Stimulated activated CD4-positive, alpha-beta T cell treated with anti-CD3 and anti-CD28 coated beads, TNF-alpha, amount 100 ng/mL, for 4 hours (primary cell): ENCODE measurements at places on chromosomes 3 and 15.
A peak's percentile ranks its signal among the peaks of the same experiment; 100 is the strongest.

DNA sequence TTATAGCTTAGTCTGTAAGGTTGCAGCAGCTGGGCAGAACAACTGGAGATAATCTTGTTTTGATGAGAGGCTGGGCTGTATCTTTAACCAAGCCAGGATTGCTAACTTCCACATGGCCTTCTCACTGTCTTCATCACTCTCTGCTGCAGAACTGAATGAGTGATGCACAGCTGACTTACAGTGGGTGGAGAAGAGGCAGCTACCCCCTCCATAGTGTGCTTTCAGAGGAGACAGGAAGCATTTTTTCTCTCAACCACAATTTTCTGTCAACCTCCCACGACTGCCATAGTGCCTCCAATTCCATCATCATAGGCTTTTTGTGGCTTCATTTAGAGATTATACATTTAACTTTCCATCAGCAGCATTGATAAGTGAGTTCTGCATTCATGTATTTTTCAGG is 168.2 kb downstream of the CLSTN2 start:
- DNase-seq = no peak

- no peak for DNase-seq
Observed at GRCh38 chr3:159831466-159831865, 157.2 kb upstream of the IL12A start.

- DNase-seq = no peak
Observed at GRCh38 chr3:53042651-53043050, 3.2 kb downstream of the SFMBT1 start.

- no peak for DNase-seq
Observed at GRCh38 chr3:190119461-190120268, 1.0 kb downstream of the P3H2 start.

DNA sequence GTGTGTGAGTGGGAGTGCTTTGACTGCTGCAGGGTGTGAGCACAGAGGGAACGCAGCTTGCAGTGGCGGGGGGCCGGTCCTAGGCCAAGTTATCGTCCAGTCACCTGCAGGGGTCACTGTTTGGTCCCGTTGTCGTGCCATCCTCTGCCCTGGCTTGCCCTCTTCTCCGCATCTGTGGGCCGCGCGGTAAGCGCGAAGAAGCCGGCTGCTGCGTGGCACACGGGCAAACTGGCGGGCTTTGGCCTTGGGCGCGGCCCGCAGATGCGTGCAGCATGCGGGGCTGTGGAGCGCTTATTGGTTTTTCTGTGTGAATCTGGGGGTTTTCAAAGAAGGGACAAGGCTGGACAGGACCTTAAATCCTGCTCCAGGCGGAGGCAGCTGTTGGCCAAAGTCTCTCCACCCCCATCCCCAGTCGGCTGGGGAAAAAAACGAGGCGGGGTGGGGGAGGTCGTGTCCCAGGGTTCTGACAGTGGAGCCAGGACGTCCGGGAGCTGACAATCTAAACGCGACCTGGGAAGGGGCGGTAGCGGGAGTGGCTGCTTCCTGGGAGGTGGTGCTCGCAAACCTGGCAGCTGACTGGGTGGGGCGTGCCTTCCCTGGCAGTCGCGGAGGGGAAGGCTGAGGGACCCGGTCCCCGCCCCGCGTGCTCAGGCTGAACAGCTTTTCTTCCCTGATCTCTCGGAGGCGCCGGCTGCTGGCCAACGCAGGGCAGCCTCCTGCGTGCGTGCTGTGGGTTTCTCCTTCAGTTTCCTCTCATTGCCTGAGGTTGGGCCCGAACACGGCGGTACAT is 39.7 kb upstream of the VEPH1 start:
- no peak for DNase-seq

GRCh38 chr15:74884428-74885223 is 5.2 kb upstream of the MPI start:
- DNase-seq = no peak

DNA sequence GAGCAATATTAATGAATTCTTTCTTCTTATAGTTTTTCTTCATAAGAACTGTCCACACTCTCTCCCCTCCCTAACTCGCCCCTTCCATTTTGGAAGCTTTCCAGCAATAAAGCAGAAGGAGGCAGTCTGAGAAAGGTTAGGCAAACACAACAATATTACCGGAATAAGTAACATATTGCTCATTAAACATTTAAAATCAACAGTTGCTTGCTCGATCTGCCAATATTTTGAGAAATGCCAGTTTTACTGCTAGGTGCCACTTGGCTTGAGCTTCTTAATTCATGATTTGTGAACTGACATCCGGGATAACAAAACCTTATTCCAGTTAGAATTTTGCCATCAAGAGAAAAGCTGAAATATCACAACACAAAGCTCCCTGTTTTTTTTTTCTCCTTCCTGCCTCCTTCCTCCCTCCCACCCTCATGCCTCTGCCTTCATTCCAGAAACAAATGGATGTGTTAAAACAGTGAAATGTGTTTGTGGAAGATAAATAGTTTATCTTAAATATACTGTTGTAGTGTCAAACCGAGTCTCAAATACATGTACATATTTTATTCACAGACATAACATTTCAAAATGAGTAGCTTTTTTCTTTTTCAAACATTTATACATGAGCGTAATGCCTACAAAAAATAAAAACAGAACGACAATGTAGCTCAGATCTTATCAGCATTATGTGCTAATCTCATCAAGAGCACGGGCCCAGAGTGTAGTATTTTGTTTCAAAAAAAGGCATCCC is 253.7 kb downstream of the GAP43 start:
- DNase-seq = no peak

DNA sequence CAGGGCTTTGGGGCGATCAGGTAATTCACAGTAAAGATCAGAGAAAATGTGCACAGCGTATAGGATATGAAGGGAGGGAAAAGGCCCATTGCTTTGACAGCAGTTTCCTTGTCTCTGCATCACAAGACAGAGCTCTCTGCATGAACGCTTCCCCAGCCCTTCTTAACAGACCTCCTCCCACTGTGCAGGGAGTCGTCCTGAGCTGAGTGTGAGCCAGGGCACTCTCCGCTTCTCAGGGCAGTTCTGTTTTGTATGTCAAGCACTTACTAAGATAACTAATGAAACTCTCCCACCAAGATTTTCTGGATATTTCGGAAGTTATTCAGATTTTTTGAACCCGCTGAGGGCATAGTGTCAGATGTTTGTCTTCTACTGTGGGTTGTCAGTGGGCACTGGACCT is 105.8 kb upstream of the C15orf61 start:
- DNase-seq = no peak

DNA sequence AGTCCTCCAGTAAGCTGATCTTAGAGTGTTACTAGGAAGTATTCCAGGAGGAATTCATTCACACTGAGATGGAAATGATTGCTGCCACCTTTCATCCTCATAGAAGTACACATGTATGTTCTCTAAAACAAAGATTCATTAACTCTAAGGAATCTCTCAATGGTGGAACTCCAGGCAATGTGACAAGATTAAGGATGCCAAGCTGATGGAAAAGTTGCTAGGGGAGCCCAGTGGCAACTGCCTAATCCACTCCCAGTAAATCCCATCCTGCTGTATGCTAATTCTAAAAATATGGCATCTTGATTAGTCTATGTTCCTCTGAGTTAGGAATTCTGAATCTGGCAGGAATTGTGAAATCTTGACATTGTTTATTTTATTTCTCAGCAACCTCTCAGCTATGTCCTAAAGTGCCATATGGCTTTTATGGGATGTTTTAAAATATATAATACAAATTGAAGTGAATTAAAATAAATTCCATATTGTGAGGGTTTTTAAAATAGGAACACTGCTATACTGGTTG is 210.0 kb upstream of the TRIM42 start:
- DNase-seq = no peak

GRCh38 chr3:160774172-160774571 is 18.1 kb downstream of the PPM1L start:
- no peak for DNase-seq

DNA sequence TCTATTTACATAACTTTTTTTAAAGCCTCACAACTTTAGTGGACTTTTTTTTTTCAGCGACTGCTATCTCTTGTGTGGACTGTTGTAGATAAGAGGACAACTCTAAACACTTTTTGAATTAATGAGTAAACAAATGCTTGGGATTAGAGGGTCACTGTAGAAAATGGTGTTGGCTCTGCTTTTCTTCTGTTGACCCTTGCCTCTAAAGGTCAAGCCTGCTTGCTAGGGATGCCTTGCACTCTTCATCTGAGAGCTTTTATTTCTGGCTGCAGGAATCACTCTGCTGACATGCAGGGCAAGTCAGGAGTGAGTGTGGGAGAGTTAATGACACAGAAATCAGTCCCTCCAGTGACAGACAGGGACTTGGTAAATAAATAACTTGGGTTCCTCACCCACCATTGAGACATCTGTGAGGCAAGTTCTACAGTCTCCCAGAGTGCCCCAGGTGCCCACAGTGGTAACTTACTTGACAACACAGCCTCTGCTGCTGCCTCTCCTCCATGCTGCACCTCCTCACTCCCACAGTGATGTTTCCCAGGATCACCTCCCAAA is 390.1 kb downstream of the IL20RB start:
- no peak for DNase-seq

GRCh38 chr3:23648326-23648995 is 157.3 kb upstream of the UBE2E1 start:
- DNase-seq = no peak

DNA sequence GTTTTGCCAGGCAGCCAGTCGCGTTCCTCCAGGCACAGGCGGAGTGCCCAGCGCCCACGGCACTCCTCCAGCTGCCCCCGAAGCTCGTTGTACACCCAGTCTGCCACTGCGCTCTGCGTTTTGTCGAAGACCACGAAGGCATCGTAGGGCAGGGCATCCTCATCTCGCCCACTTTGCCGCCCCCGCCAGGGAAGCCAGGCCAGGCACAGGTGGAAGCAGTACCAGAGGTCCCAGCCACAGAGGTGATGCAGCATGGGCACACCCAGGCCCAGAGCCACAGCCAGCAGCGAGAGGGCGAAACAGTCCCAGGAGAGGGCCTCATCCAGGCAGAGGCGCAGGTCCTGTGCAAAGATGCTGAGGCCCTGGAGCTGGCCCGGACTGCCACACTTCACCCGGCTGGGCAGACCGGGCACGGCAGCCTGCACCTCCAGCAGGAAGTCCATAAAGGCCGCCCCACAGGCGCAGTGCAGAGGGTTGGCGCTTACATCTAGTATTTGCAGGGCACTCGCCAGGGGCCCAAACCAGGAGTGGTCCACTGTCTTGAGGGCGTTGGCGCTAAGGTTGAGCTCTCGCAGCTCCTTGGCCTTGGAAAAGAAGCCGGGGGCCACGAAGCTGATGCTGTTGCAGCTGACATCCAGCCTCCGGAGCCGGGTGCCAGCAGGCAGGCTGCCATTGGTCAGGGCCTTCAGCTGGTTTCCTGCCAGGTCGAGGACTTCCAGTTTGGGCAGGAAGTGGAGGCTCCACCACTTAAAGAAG is 3.7 kb downstream of the TLR9 start:
- no peak for DNase-seq

- no peak for DNase-seq
Observed at GRCh38 chr3:136728918-136729317, 23.3 kb downstream of the STAG1 start.

DNA sequence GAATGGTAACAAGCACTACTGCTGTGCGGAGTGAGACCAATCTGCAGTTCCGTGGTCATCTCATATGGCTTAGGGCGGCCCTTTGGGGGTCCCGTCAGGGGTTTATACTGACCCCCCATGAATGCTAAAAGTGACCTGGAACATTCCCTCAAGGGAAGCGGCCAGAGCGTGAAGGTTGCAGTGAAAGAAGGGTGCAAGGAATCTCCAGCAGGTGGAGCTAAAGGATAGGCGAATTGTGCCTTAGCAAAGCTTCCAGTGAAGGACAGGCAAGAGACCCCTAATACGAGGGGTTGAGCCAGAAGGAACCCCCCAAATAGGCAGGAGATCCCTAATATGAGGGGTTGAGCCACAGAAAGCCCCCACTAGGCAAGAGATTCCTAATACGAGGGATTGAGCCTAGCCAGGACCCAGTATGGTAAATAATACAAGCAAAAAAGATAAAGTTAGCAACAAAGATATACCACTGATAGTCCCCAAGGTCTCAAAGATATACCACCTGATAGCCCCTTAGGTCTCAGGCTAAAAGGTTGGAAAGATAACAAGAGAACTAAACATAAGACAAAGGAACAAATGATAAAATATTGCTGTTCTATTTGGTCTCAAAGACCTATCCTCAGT is 32.8 kb downstream of the ZNF589 start:
- peak; percentile 16 for DNase-seq

DNA sequence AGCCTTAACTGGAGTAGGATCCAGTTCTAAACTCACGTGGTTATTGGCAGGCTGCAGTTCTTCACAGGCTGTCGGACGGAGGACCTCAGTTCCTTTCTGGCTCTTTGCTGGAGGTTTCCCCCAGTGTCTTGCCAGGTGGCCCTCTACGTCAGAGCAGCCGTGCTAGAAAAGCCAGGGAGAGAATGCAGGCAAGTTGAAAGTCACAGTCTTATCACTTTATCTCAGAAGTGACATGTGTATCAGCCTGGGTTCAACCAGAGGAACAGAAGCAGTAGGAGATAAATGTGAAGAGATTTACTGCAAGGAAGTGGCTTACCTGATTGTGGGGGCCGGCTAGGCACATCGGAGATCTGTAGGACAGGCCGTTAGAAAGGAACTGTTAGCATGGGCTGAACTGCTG is 125.3 kb upstream of the BNIP2 start:
- no peak for DNase-seq
